Stimulated activated CD8-positive, alpha-beta memory T cell treated with anti-CD3 and anti-CD28 coated beads, Interleukin-4, amount 100 ng/mL, for 1 hour (primary cell): ENCODE measurements at places on chromosomes 4 and X.

DNA sequence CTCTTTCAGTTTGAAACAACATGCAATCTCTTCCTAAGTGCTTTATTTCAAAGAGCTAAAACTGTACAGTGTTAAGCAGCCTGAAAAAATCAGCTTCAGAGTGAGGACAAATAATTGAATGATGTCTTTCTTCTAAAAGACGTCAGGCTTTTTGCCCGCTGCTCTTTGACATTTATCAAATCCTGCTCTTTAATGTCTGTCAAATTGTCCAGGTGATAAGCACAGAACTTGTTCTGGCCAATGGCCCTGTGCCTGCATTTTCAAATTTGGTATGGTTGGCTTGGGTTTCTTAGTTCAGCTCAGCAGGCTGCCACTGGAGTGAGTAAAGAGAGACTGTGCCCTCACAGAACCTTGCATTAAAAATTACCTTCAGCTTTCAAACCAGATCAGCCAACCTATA, 712.9 kb upstream of the LCORL start:
- DNase-seq: no peak

DNA sequence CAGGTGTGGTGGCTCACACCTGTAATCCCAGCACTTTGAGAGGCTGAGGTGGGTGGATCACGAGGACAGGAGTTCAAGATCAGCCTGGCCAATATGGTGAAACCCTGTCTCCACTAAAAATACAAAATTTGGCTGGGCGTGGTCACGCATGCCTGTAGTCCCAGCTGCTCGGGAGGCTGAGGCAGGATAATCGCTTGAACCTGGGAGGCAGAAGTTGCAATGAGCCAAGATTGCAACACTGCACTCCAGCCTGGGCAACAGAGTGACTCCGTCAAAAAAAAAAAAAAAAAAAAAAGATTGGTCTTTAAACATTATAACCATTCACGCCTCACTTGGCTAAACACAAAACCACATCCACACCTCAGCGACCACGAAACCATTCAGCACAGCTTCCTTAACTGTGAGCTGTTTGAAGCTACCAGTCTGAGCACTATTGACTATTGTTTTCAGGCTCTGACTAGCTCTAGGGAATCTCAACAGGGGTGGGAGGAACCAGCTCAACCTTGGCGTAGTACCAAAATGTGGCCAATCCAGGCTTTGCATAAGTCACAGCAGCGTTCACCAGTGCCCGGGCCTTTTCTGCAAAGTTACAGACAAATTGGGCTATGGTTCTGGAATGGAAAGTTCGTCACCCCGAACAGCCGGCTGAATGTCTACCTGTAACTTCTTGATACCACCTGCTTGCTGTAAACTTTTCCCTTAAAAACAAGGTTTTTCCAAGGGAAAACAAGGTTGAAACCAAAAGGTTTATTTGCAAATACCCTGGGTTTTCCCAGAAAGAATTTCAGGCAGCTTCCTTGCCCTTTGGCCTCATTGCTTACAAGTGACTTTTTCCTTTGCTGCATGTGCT, 73.6 kb upstream of the DHX15 start:
- DNase-seq: no peak

- DNase-seq: no peak
Observed at GRCh38 chr4:11497972-11498371, 69.3 kb upstream of the HS3ST1 start.

DNA sequence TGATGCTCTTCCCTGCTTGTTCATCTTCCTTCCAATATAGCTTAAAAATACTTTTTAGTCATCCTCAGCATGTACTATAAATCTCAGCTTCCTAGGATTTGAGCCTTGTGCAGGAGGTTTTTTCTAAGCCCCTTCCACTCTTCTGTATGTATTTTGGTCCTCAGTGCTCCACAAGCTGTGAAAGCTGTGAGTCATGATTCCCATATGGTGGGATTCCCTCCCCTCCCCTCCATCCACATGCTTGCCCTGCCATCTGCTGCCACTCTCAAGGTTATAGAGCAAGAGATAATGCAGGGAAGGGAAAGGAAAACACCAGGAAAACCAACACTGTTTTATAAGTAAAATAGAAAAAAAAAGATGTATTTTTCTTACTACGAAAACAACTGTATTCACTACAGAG, 58.5 kb upstream of the AP1S2 start:
- no peak for DNase-seq

DNA sequence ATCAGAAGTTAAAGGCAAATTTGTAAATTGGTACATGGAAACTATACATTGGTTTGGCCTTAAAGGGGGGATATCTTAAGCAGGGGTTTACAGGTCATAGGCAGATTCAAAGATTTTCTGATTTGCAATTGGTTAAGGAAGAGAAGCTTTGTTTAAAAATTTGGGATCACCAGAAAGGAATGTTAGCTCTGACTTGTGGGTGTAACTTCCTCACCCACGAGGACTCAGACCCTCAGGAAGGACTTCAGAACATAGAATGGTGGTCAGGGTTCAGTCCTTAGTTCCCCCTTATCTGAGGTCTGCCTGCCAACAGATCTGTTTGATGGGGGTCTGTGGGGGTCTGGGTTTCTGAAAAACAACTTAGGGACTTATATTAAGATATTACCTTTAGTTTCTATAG, 427.4 kb upstream of the DIPK2B start:
- DNase-seq: no peak
